ENCODE measurements at places on chromosomes 7 and 10.
A peak's percentile ranks its signal among the peaks of the same experiment; 100 is the strongest.

DNA sequence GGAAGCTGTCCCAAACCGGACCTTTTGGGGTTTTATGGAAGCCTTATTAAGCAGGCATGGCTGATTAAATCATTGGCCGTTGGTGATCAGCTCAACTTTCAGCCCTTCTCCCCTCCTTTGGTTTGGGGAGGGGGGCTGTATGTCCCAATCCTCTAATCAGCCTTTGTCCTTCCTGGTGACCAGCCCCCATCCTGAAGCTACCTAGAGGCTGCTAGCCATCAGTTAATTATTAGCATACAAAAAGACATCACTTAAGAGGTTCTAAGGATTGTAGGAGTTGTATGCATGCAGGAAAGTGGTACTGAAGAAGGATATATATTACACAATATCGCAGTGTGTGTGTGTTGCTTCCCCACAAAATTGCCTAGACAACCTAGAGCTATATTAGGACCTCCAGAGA lies 553.3 kb upstream of the FZD8 start:
- no peak overlapping the region for H3K4me3 ChIP-seq
- no peaks in the 10 kb centered on the region for H3K27me3 ChIP-seq
- H3K36me3 ChIP-seq: no peaks in the 10 kb centered on the region
- no peak overlapping the region for H3K27ac ChIP-seq
- H3K4me1 ChIP-seq: no peaks in the 10 kb centered on the region

DNA sequence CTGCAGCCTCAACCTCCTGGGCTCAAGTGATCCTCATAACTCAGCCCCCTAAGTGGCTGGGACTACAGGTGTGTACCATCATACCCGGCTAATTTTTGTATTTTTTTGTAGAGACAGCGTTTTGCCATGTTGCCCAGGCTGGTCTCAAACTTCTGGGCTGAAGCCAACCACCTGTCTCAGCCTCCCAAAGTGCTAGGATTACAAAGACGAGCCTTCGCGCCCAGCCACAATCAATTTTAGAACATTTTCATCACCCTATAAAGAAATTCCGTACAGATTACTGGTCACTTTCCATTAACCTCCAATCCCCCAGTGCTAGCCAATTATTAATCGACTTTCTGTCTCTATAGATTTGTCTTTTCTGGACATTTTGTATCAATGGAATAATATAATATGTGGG lies 32.3 kb upstream of the PALS2 start:
- no peak for DNase-seq
- no peaks in the 10 kb centered on the region for H3K4me1 ChIP-seq
- H3K27me3 ChIP-seq: peaks cover 13% of the 10 kb centered on the region
- H3K27ac ChIP-seq: no peak overlapping the region
- H3K4me3 ChIP-seq: no peak overlapping the region

- H3K4me1 ChIP-seq: peaks cover 1% of the 10 kb centered on the region
- no peaks in the 10 kb centered on the region for H3K36me3 ChIP-seq
- peaks cover 45% of the 10 kb centered on the region for H3K27me3 ChIP-seq
- no peak for DNase-seq
- H3K4me3 ChIP-seq: no peak within 1 kb of the TSS
Measured at GRCh38 chr7:148590471-148590870, at the start of gene C7orf33. Gene C7orf33 (plus strand): TSS chr7:148590766. CDS start chr7:148590926, 160 bp downstream.

- peaks cover 3% of the 10 kb centered on the region for H3K4me1 ChIP-seq
- no peak overlapping the region for H3K27ac ChIP-seq
- H3K27me3 ChIP-seq: peaks cover 11% of the 10 kb centered on the region
- no peaks in the 10 kb centered on the region for H3K36me3 ChIP-seq
Measured at GRCh38 chr10:63692220-63692896, 171.2 kb downstream of the REEP3 start.

DNA sequence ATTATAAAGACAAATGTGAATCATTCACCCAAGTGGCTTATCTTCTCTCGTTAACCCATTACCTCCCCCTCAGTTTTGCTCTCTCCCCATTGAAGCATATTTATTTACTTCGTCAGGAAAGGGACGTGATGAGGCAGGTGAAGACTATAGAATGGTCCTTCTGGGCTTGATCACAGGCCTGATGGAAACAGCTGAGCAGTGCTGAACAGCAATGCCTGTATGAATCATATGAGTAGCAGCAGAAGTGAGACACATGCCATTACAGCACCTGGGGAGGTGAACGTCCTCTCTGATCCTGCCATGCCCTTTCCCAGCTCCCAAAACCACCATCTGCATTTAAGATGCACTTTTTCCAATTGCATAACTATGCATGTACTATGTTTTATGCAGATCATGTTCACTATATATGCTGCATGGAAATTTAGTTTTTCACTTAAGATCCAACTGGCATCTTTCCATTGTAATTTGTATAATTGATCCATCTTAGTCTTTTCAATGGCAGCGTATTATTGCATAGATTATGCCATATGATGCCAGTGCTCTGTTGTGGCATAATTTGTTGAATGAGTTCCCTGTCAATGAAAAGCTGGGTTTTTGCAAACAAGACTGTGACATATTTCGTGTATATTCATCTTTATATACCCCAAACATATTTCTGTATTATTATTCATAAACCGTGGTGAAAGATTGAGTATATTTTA lies 105.3 kb downstream of the CXCL12 start:
- DNase-seq: no peak
- H3K27ac ChIP-seq: no peak overlapping the region
- H3K4me1 ChIP-seq: no peaks in the 10 kb centered on the region
- H3K27me3 ChIP-seq: no peaks in the 10 kb centered on the region
- no peaks in the 10 kb centered on the region for H3K36me3 ChIP-seq
- no peak overlapping the region for H3K4me3 ChIP-seq

GRCh38 chr7:35993676-35994606 lies 159.1 kb upstream of the EEPD1 start:
- H3K27ac ChIP-seq: no peak overlapping the region
- H3K36me3 ChIP-seq: no peaks in the 10 kb centered on the region
- H3K27me3 ChIP-seq: no peaks in the 10 kb centered on the region

DNA sequence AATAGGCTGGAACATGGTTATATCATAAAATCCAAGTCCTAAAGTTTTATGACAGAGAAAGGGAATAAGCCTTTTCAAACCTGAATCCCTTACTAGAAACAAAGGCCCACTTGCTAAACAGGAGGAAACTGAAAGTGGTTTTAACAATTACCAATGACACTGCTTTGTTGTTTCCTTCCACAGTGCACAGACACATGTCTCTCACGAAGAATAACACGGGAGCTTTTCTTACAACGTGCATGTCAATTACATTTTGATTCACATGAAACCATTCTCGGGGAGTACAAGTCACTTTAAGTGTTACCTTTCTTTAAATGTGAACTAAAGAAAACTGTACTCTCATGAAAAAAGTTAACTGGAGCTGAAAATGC lies 1.4 kb downstream of the MRPS33 start:
- peak overlapping the region; percentile 97 for H3K4me3 ChIP-seq
- peaks cover 16% of the 10 kb centered on the region for H3K27me3 ChIP-seq
- peak overlapping the region; percentile 100 for H3K27ac ChIP-seq
- peaks cover 21% of the 10 kb centered on the region for H3K36me3 ChIP-seq
- peaks cover 31% of the 10 kb centered on the region for H3K4me1 ChIP-seq
- no peak for DNase-seq

GRCh38 chr7:108158776-108159175 lies 28.6 kb upstream of the LAMB4 start:
- H3K36me3 ChIP-seq: no peaks in the 10 kb centered on the region
- peaks cover 2% of the 10 kb centered on the region for H3K4me1 ChIP-seq
- peaks cover 33% of the 10 kb centered on the region for H3K27me3 ChIP-seq
- no peak for DNase-seq
- H3K27ac ChIP-seq: no peak overlapping the region

DNA sequence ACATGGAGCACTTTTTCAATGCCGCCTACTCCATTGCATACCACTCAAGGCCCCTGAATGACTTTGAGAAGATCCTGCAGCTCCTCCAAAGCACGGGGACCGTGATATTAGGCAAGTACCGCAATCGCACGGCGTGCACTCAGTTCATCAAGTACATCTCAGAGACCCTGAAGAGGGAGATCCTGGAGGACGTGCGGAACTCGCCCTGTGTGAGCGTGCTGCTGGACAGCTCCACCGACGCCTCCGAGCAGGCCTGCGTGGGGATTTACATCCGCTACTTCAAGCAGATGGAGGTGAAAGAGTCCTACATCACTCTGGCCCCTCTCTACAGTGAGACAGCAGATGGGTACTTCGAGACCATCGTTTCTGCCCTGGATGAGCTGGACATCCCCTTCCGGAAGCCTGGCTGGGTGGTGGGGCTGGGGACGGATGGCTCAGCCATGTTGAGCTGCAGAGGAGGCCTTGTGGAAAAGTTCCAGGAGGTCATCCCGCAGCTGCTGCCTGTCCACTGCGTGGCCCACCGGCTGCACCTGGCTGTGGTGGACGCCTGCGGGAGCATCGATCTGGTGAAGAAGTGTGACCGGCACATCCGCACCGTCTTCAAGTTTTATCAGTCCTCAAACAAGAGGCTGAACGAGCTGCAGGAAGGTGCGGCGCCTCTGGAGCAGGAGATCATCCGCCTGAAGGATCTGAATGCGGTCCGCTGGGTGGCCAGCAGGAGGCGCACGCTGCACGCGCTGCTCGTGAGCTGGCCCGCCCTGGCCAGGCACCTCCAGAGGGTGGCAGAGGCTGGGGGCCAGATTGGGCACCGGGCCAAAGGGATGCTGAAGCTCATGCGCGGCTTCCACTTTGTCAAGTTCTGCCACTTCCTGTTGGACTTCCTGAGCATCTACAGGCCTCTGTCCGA lies 12.7 kb upstream of the ATP6V0E2 start:
- H3K27ac ChIP-seq: no peak overlapping the region
- H3K27me3 ChIP-seq: no peaks in the 10 kb centered on the region
- no peak for DNase-seq
- H3K36me3 ChIP-seq: peaks cover 48% of the 10 kb centered on the region
- H3K4me1 ChIP-seq: peaks cover 32% of the 10 kb centered on the region

Data from activated T-helper 2 cell treated with anti-CD3 and anti-CD28 coated beads, Interferon-gamma antibody, Interleukin-2, Interleukin-4, amounts not matched to agents 10 μg/mL and 5 μg/mL and 100 μg/mL, durations not matched to agents 14 hours and 24 hours and 36 hours (primary cell).